GM12891 (cell line): ENCODE measurements at places on chromosomes 11 and 22.

- DNase-seq, result no peak
Observed at GRCh38 chr11:118290923-118291322, 13.6 kb upstream of the CD3E start.

DNA sequence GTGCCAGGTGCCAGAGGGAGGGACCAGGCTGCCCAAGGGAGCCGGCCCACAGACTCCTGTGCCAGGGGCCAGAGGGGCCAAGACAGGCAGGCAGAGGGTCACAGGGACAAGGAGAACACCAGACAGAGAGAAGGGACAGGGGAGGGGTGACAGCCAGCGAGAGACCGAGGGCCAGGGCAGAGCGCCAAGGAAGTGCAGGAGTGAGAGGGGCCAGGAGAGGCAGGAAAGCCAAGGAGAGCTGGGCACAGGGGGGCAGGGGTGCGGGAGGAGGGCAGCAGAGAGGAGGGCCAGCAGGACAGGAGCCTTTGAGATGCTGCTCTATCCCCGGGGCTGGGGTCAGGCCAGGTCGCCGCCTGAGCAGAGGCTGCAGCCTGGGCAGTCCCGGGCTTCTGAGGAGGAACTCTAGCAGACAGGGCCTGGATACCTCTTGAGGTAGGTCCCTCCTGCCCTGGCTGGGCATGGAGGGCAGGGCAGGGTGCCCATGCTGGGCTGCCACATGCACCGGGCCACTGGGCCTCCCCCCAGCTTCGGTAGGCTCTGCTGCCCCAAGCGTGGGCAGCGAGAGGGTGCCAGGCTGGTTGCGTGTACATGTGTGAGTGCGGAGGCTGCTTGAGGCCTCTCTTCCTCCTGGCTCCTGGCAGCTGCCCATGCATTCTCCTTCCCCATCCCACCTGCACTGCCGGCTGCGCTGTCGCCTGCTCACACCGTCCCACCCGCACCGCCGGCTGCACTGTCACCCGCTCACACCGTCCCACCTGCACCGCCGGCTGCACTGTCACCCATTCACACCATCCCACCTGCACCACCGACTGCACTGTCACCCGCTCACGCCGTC is 12.2 kb downstream of the LSP1 start:
- no peak for DNase-seq

GRCh38 chr11:86182976-86183584 is 61.5 kb upstream of the EED start:
- DNase-seq, result no peak

DNA sequence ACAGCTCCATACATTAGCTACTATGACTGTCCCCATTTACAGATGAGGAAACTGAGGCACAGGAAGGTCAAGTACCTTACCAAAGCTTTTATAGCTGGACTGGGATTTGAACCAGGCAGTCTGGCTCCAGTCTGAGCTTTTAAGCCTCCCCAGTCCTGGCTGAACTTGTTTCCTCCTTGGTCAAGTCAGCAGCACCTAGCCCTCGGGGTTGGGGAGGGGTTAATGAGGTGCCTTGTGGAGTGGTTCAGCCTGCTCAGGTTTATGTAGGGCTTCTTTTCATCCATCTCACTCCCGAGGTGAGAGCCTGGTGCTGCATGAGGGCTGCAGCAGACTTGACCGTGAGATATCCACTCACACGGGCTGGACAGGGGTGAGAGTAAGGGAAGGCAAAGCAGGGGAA is 36.7 kb upstream of the GCAT start:
- no peak for DNase-seq

DNA sequence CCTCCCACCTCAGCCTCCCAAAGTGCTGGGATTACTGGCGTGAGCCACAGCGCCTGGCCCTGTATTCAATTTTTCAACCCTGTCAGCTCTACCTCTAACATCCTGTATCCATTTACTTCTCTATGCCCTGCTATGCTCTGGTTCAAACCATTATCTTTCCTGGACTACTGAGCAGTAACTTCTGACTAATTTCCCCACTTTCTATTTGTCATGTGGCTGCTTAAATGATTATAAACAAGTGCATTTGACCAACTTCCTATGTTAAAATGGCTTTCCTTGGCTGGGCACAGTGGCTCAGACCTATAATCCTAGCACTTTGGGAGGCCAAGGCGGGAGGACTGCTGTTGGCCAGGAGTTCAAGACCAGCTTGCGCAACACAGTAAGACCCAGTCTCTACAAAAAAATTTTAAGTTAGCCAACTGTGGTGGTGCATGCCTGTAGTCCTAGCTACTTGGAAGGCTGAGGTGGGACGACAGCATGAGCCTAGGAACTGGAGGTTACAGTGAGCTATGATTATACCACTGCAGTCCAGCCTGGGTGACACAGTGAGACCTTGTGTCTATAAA is 2.1 kb downstream of the MED19 start:
- DNase-seq, result no peak

- DNase-seq, result no peak
Observed at GRCh38 chr11:84608837-84609196, 1018.3 kb downstream of the DLG2 start.
